Esophagus squamous epithelium (tissue), 5 donors: ENCODE measurements at places on chromosomes 6 and 20.

- no peak for DNase-seq
Observed at GRCh38 chr6:68635706-68636513, 828 bp downstream of the ADGRB3 start.

- no peak for DNase-seq
Observed at GRCh38 chr6:125114248-125114858, 39.2 kb upstream of the TPD52L1 start.

DNA sequence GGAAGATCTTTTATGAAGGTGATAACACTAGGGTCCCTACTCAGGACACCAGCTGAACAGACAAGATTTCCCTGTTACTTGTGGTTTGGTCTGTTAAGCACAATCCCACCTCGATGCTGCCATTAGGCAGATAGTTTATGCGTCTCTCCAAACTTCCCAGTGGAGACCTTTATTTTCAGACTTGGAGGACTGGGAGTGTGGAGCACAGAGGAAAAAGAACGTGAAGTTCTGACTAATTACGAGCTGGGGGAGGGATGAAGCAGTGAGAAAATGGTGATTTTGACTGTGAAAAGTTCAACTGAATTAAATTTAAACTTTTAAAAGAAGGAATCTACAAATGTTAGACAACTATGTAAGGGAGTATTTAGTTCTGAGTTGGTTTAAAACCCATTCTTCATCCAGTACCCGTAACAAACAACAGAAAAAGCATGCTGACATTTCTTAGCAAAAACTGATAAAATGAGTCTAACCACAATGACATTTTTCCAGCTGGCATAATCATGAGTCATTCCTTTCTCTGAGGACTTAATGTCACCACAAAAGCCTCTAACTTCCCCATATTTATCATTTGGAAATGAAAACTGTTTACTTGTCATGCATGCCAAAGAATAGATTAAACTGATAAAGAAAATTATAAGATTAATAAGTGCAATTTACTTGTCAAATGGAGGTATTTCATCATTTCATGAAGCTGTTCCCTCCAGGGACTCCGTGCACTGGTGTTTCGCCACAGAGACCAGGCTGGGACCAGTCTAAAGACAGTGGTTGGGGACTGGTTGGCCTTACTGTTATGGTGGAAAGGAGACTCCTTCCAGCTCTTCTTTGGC lies 113.3 kb upstream of the SSTR4 start:
- DNase-seq: no peak

GRCh38 chr6:110359556-110359955 lies 1.4 kb upstream of the METTL24 start:
- no peak for DNase-seq

DNA sequence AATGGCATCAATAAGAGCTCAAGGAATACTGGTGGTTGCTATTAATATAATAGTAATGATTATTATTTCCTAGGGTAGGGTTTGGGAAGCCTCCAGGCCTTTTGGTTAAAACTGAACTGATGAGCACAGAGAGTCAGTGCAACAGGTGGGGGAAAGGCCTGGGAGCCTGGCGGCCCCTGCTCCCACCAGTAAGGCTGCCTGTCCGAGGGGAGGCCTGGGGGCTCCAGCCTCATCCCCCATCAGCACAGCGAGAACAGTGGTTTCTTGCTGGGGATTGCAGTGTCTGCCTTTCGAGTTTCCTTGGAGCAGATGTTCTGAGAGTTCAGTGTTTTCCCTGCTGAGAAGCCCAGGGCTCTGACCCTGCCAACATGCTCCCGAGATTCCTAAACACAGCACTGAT lies 340.4 kb downstream of the CDH26 start:
- no peak for DNase-seq

GRCh38 chr6:23983735-23984134 lies 142.3 kb upstream of the NRSN1 start:
- DNase-seq: no peak
